ENCODE measurements at places on chromosomes 12 and 14.

GRCh38 chr12:105474672-105475071 is 144.2 kb downstream of the C12orf75 start:
- no peak for DNase-seq

DNA sequence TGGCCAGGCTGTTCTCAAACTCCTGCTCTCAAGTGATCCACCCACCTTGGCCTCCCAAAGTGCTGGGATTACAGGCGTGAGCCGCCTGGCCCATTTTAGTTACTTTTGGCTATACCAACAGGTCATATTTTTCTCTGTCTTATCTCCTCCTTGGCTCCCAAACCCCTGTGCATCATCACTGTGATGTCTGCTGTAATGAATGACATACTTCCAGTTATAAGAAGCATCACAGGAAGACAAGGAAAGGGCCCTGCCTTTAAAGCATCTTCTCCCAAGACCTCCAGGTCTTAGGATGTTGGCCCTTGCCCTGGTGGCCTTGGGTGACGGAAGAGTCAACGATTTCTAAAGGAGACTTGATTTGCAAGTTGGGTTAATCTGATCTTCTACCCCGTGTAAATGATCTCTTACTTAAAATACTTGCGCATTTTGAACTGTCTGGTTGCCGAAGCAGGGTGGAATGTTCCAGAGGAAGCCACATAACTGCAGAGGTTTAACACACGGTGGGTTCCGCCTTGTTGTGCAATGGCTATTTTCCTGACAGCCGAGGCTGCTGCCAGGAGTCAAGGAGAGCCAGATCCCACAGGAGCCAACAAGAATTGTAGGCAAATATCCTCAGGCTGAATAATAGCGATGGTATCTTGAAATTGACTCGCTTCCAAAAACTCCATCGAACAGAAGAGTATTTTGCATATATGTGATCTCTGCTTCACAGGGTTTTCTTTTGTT is 55.7 kb upstream of the PLXNC1 start:
- DNase-seq, result peak; percentile 76

DNA sequence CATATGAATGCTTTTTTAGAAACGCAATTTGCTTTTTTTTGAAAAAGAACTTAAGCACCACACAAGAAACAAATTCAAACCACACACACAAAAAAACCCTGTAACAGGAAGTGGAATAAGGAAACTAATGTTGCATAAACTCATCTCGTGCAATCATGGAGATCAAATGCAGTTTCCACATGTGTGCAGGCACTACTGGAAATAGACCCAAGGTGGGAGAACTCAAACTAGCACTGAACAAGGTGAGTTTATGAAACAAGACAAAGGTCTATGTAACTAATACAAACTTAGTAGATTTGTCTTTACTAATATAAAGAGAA is 17.5 kb downstream of the NIN start:
- DNase-seq, result no peak

DNA sequence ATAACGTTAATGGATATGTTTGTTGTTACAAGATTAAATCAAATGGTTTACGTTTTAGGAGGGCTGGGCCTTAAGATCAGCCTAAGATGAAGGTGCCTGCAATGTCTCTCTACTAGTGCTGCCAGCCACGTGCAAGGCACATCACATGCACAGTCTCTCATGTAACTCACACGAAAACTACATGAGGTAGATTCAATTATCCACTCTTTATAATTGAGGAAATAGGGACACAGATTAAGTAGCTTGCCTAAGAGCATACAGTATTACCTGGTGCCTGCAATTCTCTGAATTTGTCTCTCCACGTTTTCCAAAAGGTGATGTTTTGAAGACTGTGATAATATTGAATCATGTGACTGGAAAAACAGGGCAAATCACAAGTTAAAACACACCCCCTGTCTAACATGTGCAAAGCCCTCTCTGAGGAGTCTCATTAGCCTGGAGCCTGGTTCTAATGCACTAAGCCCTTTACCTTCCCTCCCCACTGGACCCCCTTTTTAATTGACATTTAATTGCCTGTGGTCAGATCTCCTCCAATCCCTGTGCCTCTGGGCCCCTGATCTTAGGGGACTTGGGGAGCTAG is 14.6 kb upstream of the ATP2A2 start:
- no peak for DNase-seq

- no peak for DNase-seq
Measured at GRCh38 chr14:31541702-31542101, 19.5 kb upstream of the NUBPL start.

DNA sequence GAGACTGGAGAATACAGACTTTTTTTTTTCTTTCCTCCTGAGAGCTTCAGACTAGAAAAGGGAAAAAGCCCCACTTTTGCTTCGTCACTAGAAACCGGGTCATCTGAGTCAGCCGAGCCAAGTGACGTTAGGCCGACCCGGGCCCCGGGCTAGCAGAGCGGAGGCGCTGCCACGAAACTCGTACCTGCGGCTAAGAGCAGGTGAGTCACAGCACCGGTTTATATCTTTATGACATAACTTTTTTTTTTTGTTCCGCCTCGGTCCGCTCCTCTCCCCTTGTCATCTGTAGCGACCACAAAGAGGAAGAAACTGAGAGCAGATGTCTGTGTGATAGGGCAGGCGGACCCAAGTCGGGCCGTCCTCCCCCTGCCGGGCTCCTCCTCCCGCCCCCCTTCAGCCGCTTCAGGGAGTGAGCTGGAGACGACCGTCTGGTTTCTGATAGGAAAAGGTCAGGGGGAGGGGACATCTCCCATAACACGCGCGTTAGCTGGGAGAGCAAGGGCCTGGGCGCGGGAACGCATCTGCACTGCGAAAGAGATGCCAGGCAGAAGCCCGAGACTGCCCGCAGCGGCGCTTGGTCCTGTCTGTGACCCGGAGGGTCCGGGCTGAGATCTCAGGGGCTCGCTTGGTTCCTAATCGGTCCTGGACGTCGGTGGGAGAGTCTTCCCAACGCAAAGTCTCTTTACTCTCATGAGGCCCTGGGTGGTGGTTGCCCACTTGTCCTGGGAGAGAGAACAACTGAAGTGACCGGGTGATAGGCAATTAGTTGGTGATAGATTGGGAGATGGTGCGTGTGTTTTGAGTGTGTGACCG is 586 bp downstream of the TTC6 start:
- DNase-seq, result no peak

GRCh38 chr14:22630486-22630885 is 13.7 kb downstream of the OR6J1 start:
- DNase-seq, result peak; percentile 59

DNA sequence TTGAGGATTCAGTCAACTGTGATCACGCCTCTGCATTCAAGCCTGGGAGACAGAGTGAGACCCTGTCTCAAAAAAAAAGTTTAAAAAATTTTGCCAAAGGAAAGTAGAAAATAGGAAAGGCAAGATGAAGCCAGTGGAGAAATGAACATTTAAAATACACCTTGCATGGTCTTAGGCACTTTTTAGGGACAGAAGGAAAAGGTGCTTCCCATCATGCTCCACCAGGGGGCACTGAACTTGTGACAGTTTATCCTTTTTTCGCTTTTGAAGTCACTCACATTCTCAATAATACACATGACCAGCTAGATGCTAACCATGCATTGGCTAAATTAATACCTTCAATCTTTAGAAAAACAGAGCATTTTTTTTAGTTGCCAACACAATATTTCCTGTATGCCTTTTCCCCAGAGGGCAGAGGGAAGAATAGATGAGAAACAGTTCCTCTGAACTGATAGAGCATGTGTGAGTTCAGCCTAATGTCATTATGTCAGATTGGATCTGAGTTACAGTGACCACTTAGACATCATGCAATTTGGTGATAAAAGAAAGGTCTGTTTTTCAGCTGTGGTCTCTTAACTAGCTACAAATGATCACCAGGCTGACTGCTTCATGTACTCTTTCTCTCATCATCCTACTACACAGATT is 221.8 kb upstream of the SSTR1 start:
- DNase-seq, result peak; percentile 37

- no peak for DNase-seq
Measured at GRCh38 chr14:91289464-91289863, 45.0 kb upstream of the GPR68 start.

DNA sequence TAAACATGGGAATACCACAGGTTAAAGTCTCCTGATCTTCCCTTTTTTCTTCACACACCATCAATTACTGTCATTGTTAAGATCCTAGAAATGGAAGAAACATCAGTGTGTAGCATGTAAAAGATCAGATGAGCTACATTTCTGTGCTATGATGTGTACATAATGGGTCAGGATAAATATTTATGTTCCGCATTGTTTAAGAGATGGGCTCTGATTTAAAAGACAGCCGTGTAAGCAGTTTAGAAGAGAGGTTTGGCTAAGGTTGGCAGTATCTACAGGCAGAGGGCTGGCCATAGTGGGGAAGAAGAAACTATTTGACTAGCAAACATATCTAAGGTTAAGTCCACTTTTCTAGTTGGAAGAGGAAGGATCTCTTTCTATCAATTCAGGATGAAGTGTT is 49.4 kb downstream of the LRRC9 start:
- no peak for DNase-seq

- DNase-seq, result no peak
Measured at GRCh38 chr12:54418441-54419087, 502 bp downstream of the ITGA5 start.

GRCh38 chr14:72075649-72076334 is 143.6 kb downstream of the RGS6 start:
- no peak for DNase-seq

DNA sequence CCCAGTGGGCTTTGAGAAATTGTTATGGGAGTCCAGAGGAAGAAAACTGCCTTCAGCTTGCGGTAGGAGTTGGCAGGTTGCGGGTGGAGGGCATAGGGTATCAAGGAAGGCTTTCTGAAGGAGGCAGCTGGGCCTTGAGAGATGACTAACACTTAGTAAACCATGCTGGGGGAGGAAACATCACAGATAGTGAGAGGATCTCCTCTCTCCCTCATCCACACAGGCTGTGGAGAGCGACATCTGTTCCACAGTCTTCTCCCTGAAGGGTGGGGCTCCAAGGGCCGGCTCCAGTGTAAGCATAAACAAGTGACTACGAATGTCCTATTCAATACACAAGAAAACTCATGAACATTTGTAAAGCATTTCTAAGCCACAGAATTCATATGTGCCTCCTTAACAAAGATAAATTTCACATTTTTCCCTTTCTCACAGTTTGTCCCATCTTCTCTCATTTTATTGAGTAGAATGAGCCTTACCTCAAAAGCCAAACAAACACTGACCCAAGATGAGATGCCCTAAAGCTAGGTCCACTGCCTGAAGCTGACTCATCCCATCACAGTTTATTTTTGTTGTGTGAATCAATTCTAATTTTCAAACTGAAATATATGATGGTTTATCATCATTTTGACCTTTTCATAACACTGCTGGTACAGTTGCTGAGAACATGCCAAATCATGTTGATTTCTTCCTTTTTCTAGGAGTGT is 227.9 kb downstream of the SLC25A21 start:
- no peak for DNase-seq

DNA sequence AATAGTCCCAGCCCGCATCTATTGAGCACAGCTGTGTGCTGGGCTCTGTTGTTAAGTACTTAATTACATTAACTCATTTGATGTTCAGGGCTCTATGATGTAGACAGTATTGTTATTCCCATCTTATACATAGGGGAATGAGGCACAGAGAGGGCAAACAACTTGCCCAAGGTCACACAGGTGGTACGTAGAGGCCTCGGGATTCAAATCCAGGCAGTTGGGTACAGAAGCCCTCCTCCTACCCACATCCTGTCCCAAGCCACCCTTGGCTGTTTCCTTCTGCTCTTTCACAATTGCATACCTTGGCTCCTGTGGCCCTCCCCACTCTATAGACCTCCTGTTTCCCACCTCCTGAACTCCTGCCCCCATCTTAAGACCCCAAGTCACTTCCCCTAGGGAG is 10.0 kb upstream of the GPR68 start:
- DNase-seq, result no peak

- no peak for DNase-seq
Measured at GRCh38 chr12:92079054-92079385, 66.6 kb downstream of the BTG1 start.

GRCh38 chr14:99247101-99247729 is 24.8 kb downstream of the BCL11B start:
- DNase-seq, result no peak

- DNase-seq, result no peak
Measured at GRCh38 chr12:129815846-129816245, 88.0 kb downstream of the TMEM132D start.

DNA sequence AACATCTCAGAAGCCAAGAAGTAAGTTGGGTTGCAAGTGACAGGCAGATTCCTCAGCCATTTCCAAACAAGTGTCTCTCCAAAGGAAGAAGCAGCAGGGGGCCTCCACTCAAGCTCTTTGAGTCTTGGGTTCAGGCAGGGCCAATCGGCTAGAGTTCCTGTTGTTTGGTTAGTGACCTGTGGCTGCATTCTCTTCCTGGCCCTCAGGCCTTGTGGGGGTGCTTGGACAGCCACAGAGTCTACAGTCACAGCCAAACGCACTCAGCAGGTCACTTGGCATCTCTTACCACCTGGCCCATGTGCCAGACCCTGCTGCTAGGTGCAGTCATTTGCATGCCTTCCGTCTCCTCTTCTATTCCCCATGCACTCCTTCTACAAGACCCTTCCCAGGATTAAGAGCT is 353.9 kb downstream of the GRIN2B start:
- DNase-seq, result no peak

DNA sequence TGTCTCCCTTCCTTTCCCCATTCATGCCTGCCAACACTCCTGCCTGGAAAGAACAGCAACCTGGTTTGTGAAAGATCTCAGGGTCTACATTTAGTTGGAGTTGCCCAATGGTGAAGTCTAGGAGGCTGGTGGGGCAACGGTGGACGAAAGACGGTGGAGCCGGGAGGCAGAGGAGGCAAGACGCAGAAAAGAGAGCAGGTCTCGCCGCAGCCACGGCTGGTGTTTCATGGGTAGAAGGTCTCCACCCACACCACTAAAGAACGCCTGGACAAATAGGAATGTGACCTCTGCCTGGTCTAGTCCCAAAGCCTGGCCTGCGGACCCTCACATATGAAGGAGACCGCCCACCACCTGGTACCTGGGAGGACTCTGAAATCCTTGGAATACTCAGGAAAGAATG is 185.6 kb downstream of the ALG10 start:
- DNase-seq, result no peak

Data from fibroblast of skin of left quadriceps (primary cell).